Cardiac septum (tissue), 1 donor: ENCODE measurements at places on chromosomes 13 and 19.

- no peak for DNase-seq
Measured at GRCh38 chr13:38385153-38385891, 35.7 kb downstream of the UFM1 start.

DNA sequence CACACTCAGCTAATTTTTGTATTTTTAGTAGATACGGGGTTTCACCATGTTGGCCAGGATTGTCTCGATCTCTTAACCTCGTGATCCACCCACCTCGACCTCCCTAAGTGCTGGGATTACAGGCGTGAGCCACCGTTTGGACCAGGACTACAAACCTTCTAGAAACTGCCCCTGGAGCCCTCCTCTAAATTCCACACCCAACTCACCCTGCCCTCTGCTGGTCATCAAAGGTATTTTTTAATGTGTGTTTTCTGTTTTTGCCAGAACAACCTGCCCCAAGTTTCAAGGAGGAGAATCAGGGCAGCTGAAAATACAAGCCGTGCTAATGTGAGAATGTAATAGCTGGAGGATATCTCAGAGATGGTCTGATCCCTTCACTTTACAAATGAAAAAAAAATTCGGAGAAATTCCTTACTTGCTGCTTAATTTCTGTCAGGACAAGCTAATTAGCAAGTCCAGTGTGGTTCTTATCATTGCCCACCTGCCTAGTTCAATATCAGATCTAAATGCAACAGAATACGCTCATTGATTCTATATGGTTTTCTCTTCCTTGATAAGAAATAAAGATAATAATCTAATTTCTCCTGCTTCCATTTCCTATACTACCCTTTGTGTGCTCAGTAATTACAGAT, 4.1 kb downstream of the ATP8A2 start:
- DNase-seq: no peak

DNA sequence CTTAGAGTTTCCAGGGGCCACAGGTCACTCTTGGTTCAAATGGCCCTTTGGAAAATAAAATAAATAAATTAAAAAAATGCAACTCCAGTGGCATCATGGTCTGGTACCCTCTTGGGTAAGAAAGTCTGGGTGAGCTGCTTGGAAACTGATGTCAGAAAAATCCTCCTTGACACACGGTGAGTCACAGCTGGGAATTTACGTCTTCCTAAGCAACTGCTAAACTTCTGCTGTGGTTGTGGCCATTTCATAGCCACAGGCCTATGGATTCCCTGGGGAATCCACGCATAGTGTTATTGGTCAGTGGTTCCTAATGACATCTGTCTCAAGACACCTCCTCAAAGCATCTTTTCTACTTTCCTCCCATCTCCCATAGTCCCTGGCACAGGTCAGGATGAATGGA, 220.8 kb downstream of the COG6 start:
- DNase-seq: no peak

- peak; percentile 96 for DNase-seq
Measured at GRCh38 chr19:52095172-52096014, at the start of gene ZNF841. Gene ZNF841, minus strand, starts transcription at chr19:52095765. Its CDS starts 10,964 bp downstream, at chr19:52084801.
